SJCRH30 (cell line): ENCODE measurements at places on chromosomes 7 and 10. TPM values are rescaled to one million over a fixed set of nuclear protein-coding genes. Genes with fewer than 3 reads are reported as not detected.

GRCh38 chr10:87760195-87760905 is 57.7 kb downstream of the ATAD1 start:
- DNase-seq, result no peak

GRCh38 chr7:11742496-11742895 is 89.5 kb downstream of the THSD7A start:
- no peak for DNase-seq

The ADRA2A gene
- 0.79 and 1.4 TPM in 2 replicates for total RNA-seq

- no peak for DNase-seq
Measured at GRCh38 chr7:121329191-121330052, 622 bp downstream of the WNT16 start.

DNA sequence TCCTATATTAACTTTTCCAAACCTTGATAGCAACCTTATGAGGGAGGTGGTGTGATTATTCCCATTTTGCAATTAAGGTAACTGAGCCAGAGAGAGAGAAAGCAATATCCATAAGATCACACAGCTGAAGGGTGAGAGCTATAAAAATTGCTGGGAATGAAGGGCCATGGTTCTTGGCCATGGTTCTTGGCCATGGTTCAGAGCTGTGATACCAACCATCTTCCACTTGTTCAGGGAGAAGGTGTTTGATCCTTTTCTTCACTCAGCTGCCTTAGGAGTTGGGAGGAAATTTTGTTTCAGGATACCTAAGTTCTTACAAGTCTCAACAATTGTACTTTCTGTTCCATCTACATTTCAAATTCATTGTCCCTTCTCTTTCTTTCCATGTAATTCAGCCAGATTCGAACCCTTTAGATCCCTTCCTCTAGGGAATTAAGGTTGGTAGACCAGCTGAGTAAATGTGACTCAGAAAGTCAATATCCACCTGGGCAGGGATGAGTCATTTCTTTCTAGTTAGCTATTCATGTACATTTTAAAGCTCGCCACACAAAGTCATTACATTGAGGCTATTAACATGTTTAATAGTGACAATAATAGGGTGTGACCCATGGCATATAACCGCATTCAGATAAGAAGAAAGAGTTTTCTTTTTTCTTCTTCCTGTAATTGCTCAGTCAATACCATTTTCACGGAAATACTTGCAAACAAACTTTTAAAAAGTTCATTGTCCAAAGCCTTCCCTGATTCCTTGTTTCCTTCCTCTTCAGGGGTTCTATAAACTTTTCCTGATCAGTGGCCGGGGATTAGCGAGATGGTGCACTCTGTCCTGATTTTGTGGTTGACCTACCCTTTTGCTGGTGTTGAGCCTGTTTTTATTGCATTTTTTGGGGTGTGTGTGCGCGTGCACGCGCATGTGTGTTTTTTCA is 143.4 kb downstream of the TCF7L2 start:
- no peak for DNase-seq

GRCh38 chr7:141359262-141359661 is 191.9 kb upstream of the AGK start:
- DNase-seq, result no peak

GRCh38 chr7:94374721-94375566 is 19.8 kb upstream of the COL1A2 start:
- peak; percentile 90 for DNase-seq

The HOXA6 gene
- 3.8 and 4.6 TPM in 2 replicates for total RNA-seq

- no peak for DNase-seq
Measured at GRCh38 chr7:24572016-24572392, 1.2 kb upstream of the PALS2 start.

GRCh38 chr10:103784723-103785418 is 70.5 kb downstream of the SH3PXD2A start:
- DNase-seq, result no peak

The SCIN gene
- total RNA-seq, result not detected in 2 replicates

GRCh38 chr7:22853674-22854157 is 31.1 kb upstream of the TOMM7 start:
- no peak for DNase-seq
